Cardiac muscle cell (in vitro differentiated cells and primary cell): ENCODE measurements at places on chromosomes 4 and X. TPM values are rescaled to one million over a fixed set of nuclear protein-coding genes. Genes with fewer than 3 reads are reported as not detected.

The PAGE1 gene
- not detected in 2 replicates for total RNA-seq

The PABPC5 gene
- total RNA-seq, result 8.8 and 10.3 TPM in 2 replicates

The PRDX4 gene
- total RNA-seq, result 353 and 397 TPM in 2 replicates

The UXT gene
- 84.0 and 86.9 TPM in 2 replicates for total RNA-seq

The TASL gene
- not detected in 2 replicates for total RNA-seq

The F9 gene
- total RNA-seq, result not detected in 2 replicates

The RS1 gene
- not detected in 2 replicates for total RNA-seq

The IL13RA2 gene
- not detected in 2 replicates for total RNA-seq

The SLC6A14 gene
- not detected in 2 replicates for total RNA-seq

The CTAG1B gene
- not detected in 2 replicates for total RNA-seq

The SPANXD gene
- not detected in 2 replicates for total RNA-seq

The UGT8 gene
- total RNA-seq, result 0.18 and 0.36 TPM in 2 replicates

The SMIM31 gene
- not detected in 2 replicates for total RNA-seq

The GLRA2 gene
- 0.15 and 1.3 TPM in 2 replicates for total RNA-seq

The HPGDS gene
- total RNA-seq, result not detected in 2 replicates

The TMEM271 gene
- not detected in 2 replicates for total RNA-seq

The SLAIN2 gene
- 22.4 and 92.5 TPM in 2 replicates for total RNA-seq

The PABPC1L2A gene
- not detected in 2 replicates for total RNA-seq

The AVPR2 gene
- total RNA-seq, result not detected in 2 replicates

The ADH4 gene
- total RNA-seq, result not detected in 2 replicates

The CENPI gene
- 1.9 and 6.7 TPM in 2 replicates for total RNA-seq

The EPGN gene
- total RNA-seq, result not detected in 2 replicates

The NAP1L5 gene
- 3.0 and 3.2 TPM in 2 replicates for total RNA-seq

The GAB3 gene
- 0.45 and 0.60 TPM in 2 replicates for total RNA-seq

The CASK gene
- 33.1 and 40.0 TPM in 2 replicates for total RNA-seq

The SLC30A9 gene
- 99.1 and 103 TPM in 2 replicates for total RNA-seq
